CD4-positive, alpha-beta T cell treated with Interleukin-1 beta for 1 hour (primary cell): ENCODE measurements at places on chromosomes 11 and 22.
A peak's percentile ranks its signal among the peaks of the same experiment; 100 is the strongest.

GRCh38 chr11:69972351-69972802, 105.7 kb upstream of the ANO1 start:
- peak; percentile 65 for DNase-seq

- DNase-seq: no peak
These were observed 38.3 kb downstream of the CLPB start for GRCh38 chr11:72396041-72396440.

DNA sequence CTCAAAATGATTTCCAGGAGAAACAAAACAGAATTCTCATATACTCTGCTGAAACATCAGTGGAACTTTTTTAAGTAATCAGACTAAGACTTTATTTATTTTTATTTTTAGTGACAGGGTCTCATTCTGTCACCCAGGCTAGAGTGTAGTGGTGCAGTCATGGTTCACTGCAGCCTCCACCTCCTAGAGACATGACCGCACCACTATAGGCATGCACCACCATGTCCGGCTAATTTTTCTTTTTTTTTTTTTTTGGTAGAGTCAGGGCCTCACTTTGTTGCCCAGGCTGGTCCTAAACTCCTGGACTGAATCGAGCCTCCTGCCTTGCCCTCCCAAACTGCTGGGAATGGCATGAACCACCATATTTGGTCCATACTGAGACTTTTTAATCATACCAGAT, 42.9 kb downstream of the PRDM10 start:
- no peak for DNase-seq

- no peak for DNase-seq
These were observed 35.7 kb downstream of the SERPIND1 start for GRCh38 chr22:20809538-20810185.

DNA sequence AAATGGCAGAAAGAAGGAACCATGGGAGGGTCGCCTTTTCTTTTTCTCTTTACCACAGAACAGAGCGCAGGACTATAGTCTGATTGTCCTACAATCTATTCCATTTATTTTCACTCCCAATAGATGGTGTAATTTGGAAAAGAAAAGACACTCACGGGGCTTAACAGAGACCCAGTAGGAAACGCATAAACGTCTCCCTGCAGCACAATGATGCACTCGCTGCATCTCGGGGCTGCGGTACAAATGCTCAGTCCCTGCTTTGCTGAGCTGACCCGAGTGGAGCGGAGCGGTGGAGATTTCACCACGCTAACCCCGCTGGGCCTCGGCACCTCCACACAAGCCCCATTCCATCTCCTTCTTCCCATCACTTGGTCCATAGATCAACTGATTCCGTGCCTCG, 1.5 kb downstream of the FEZ1 start:
- DNase-seq: no peak

- no peak for DNase-seq
These were observed 14.7 kb downstream of the LAYN start for GRCh38 chr11:111555255-111555654.

- DNase-seq: peak; percentile 78
These were observed 62.0 kb downstream of the PAK1 start for GRCh38 chr11:77411717-77412441.

GRCh38 chr11:12600829-12601228, 73.4 kb upstream of the TEAD1 start:
- DNase-seq: no peak

DNA sequence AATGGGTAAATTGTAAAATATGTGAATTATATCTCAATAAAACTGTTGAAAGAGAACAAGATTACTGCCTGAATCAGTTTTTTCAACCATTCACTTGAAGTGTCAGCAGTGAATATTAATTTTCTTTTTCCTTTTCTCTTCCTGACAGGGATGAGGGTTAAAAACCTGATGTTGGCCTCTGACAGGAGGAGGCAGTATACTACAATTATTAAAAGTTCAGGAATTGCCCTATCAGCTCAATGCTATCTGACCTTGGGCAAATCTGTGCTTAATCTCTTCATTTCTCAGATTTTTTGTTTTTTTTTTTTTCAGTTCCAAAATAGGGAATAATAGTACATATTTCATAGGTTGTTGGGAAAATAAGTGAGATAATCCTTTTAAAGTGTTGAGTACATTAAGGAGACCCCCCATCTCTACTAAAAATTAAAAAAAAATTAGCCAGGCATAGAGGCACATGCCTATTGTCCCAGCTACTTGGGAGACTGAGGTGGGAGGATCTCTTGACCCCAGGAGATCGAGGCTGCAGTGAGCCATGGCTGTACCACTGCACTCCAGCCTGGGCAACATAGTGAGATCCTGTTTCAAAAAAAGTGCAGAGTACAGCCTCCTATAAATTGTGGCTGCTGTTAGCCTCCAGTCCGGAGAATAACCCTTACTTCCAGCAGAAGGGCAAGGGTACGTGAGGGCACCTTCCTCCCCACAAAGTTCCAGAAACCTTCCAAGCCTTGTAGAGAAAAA, 48.8 kb downstream of the TRIM44 start:
- no peak for DNase-seq

DNA sequence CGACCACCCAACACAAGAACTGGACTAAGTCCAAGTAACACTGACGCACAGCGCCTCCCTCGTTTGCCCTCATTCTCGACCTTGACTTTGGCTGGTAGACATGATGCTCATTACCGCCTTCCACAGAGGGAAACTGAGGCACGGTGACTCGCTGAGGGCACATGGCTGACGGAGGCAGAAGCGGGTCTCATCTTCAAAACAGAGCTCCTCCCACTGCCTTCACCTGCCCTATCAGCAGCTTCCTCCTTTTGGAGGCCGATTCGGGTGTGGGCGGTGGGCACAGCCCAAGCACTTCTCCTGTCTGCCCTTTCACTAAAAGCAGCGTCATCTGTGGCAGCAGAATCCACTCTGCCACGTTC, 2.0 kb upstream of the KMT5B start:
- peak; percentile 24 for DNase-seq

DNA sequence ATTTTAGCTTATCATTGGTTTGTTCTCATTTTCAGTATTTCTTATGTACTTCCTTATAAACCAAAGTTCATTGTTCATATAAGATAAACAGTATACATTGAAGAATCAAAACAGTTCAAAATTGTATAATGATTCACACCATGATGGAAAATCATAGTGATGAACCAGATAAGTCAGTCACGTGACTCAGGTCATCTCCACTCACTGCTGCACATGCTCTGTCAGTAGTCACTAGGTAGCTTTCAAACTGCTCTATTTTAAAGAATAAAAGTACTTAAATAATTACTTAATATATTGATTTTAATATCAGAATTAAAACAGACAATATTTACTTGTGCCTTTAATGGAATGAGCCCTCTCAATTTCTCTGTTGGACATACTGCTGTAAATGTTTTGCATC, 37.5 kb downstream of the PDHX start:
- DNase-seq: no peak
